ENCODE measurements at places on chromosomes 1 and 21. TPM values are rescaled to one million over a fixed set of nuclear protein-coding genes. Genes with fewer than 3 reads are reported as not detected.

GRCh38 chr1:245512181-245512888 is 357.6 kb downstream of the KIF26B start:
- no peak overlapping the region for H3K4me3 ChIP-seq
- no peak for DNase-seq

Gene CELA3A
- 60.6 TPM for total RNA-seq

Gene RAB42
- 2.2 TPM for total RNA-seq

DNA sequence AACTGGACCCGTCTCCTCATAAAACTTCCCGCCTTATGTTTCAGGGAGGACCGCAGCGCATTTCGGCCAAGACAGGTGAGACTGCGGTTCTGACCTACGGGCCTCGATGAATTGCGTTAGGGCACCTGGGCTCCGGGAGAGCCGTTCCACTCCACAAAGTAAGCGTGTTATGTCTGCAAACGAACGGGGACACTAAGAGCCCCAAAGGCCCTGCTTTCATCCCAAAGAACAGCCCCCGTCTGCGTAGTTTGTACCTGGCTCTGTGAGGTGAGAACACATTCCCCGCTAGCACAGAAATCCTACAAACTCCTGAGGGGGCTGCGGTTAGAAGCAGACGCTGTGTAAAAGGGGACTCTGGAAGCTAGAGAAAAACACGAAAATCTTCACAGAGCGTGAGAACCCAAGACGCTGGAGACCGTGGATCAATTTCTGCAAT is 41.6 kb upstream of the PPIAL4F start:
- DNase-seq = no peak
- no peaks in the 10 kb centered on the region for H3K36me3 ChIP-seq
- H3K4me3 ChIP-seq = peak overlapping the region; percentile 49

DNA sequence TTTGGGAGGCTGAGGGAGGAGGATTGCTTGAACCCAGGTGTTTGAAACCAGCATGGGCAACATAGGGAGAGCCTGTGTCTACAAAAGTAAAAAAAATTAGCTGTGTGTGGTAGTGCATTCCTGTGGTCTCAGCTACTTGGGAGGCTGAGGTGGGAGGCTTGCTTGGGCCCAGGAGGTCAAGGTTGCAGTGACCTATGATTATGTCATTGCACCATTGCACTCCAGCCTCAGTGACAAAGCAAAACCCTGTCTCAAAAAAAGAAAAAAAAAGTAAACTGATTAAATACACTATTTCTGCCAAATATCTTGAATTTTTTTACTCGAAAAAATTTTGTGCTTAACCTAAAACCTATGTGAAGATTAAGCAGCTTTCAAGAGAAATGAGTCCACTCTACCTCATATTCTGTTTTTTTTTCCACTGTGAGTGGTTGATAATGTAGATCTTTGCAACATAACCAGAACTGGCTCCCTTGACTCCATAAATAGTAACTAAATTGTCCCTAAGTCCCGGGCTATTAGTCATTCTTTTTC is 19.4 kb upstream of the ZNF281 start:
- H3K4me1 ChIP-seq = peaks cover 7% of the 10 kb centered on the region
- no peak for DNase-seq
- H3K36me3 ChIP-seq = no peaks in the 10 kb centered on the region
- H3K4me3 ChIP-seq = no peak overlapping the region

- H3K36me3 ChIP-seq = no peaks in the 10 kb centered on the region
- peak within 1 kb of the TSS; percentile 14 for H3K4me3 ChIP-seq
- no peaks in the 10 kb centered on the region for H3K4me1 ChIP-seq
These were observed at the start of gene SLAMF1 for GRCh38 chr1:160646711-160647328. TSS of gene SLAMF1 (minus strand) at chr1:160647044. CDS start at chr1:160646945, 99 bp downstream.

Gene FOXD2
- total RNA-seq = 11.7 TPM

- no peak overlapping the region for H3K27ac ChIP-seq
- no peak overlapping the region for H3K4me3 ChIP-seq
- no peak for DNase-seq
- no peaks in the 10 kb centered on the region for H3K36me3 ChIP-seq
These were observed 228.9 kb downstream of the TNR start for GRCh38 chr1:175514387-175514953.

DNA sequence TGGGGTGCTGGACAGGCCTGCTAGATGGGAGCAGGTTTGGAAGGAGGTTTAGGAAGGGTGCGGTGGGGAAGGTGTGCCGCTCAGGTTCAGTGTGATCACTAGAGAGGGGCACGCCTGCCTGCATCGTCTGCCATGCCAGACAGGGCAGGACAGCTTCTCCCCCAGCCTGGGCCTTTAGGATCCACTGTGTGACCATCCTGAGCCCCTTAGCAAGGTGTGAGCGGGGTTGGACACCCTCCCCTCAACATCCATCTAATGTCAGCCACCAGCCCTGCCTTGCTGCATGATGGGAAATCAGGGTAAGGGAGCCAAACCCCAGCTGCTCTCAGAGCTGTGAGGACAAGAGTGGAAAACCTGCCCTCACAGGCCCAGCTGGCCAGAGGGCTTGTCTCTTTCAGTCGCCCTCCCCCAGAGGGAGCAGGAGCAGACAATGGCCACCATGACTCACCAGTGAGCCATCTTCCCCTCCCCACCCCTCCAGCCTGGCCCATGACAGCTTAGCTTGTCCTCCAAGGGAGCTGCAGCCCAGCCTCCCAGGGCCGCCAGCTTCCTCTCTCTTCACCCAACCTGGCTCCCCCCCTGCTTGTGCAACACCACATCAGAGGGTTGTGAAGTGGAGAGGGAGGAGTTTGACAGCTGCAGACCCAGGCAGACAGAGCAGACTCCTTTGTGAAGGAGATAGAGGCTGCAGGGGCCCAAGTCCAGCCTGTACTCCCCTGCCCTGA is 37.0 kb downstream of the NUAK2 start:
- peak overlapping the region; percentile 69 for H3K27ac ChIP-seq
- H3K27me3 ChIP-seq = no peaks in the 10 kb centered on the region
- no peaks in the 10 kb centered on the region for H3K4me1 ChIP-seq
- H3K36me3 ChIP-seq = no peaks in the 10 kb centered on the region
- no peak overlapping the region for H3K4me3 ChIP-seq

- DNase-seq = no peak
- H3K36me3 ChIP-seq = no peaks in the 10 kb centered on the region
- H3K4me1 ChIP-seq = no peaks in the 10 kb centered on the region
- no peaks in the 10 kb centered on the region for H3K27me3 ChIP-seq
These were observed 102.0 kb upstream of the USP25 start for GRCh38 chr21:15627823-15628222.

GRCh38 chr1:6456800-6457466 is 9.0 kb downstream of the TNFRSF25 start:
- H3K4me1 ChIP-seq = peaks cover 10% of the 10 kb centered on the region
- H3K27me3 ChIP-seq = peaks cover 55% of the 10 kb centered on the region
- H3K27ac ChIP-seq = no peak overlapping the region
- H3K4me3 ChIP-seq = no peak overlapping the region

DNA sequence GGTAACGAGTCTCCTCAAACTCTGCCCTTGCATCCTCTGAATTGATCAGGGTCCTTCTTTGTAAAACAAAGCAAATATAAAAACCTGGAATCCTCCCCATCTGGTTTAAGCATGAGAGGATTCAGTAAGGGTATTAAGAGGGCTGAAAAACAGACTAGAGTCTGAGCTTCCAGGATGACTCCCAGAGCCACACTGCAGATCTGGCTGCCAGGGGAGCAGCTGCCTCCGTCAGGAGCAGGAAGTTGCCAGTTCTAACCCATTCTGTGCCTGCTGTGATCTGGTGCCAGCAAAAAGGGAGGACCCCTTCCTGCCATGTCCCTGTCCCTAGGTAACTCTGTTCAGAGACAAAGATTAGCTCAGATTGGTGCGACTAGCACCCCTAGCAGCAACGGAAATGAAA is 27.5 kb downstream of the SERTAD4 start:
- H3K4me1 ChIP-seq = peaks cover 20% of the 10 kb centered on the region
- no peak for DNase-seq
- H3K27me3 ChIP-seq = no peaks in the 10 kb centered on the region
- no peaks in the 10 kb centered on the region for H3K36me3 ChIP-seq

GRCh38 chr1:109704173-109704572 is 7.9 kb upstream of the GSTM5 start:
- no peak overlapping the region for H3K4me3 ChIP-seq
- no peaks in the 10 kb centered on the region for H3K27me3 ChIP-seq
- H3K36me3 ChIP-seq = no peaks in the 10 kb centered on the region
- no peaks in the 10 kb centered on the region for H3K4me1 ChIP-seq

DNA sequence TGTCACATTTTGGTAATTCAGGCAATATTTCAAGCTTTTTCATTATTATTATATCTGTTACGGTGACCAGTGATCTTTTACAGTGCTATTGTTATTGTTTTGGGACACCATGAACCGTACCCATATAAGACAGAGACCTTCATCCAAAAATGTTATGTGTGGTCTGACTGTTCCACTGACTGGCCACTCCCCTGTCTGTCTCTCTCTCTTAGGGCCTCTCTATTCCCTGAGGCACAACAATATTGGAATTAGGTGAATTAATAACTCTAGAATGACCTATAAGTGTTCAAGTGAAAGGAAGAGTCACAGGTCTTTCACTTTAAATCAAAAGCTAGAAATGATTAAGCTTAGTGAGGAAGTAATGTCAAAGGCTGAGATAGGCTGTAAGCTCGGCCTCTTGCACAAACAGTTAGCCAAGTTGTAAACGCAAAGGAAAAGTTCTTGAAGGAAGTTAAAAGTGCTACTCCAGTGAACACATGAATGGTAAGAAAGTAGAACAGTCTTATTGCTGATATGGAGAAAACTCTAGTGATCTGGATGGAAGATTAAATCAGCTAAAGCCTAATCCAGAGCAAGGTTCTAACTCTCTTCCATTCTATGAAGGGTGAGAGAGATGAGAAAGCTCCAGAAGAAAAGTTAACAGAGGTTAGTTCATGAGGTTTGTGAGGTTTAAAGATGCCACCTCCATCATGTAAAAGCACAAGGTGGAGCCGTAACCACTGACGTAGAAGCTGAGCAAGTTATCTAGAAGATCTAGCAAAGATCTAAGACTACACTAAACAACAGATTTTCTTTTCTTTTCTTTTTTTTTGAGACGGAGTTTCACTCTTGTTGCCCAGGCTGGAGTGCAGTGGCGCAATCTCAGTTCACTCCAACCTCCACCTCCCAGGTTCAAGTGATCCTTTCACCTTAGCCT is 19.7 kb upstream of the DIPK1A start:
- DNase-seq = no peak
- no peaks in the 10 kb centered on the region for H3K36me3 ChIP-seq
- peaks cover 5% of the 10 kb centered on the region for H3K4me1 ChIP-seq
- H3K27me3 ChIP-seq = no peaks in the 10 kb centered on the region
- H3K4me3 ChIP-seq = no peak overlapping the region
- H3K27ac ChIP-seq = no peak overlapping the region

GRCh38 chr21:25911730-25912401 is 177.1 kb downstream of the GABPA start:
- H3K4me1 ChIP-seq = peaks cover 4% of the 10 kb centered on the region
- H3K4me3 ChIP-seq = no peak overlapping the region
- H3K27me3 ChIP-seq = no peaks in the 10 kb centered on the region
- H3K27ac ChIP-seq = no peak overlapping the region
- DNase-seq = no peak

DNA sequence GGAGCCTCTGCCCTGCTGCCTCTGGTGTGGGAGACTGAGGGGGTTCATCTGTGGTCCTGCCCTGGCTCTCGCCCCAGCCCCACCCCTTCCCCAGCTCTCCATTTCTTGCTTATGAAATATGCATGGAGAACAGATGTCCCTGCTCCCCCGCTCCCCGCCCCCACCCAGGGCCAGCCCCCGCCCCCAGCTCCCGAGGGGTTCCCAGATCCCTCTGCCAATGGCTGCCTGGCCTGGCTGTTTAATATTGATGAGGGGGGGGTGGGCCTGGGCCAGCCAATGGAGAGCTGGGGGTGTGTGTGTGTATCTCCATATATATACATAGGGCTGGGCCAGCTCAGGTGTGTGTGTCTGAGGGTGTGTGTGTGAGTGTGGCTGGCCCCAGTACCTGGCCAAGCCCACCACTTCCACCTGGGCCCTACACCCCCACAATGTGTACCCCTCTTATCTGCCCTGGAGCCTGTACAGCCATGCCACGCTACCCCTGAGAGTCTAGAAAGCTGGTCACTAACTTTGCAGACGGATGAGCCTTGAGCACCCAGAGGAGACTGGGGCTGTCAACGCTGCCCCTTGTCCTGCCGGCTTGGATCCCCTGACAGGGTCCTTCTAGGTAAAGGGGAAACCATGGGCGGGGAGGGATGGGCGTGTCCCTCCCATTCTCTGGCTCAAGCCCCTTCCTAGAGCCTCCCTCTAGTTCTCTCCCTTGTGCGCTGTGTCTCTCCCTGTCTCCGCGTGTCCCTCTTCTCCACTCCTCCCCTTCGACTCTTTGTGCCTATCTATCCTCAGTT is at the start of gene NHLH1:
Gene NHLH1 (plus strand): TSS at position 341 of the 785 bp plus-strand sequence. CDS start 3,661 bp downstream, outside the sequence.
- no peaks in the 10 kb centered on the region for H3K36me3 ChIP-seq
- no peaks in the 10 kb centered on the region for H3K27me3 ChIP-seq
- no peak for DNase-seq
- no peak within 1 kb of the TSS for H3K4me3 ChIP-seq

- no peak overlapping the region for H3K4me3 ChIP-seq
- no peak for DNase-seq
- no peaks in the 10 kb centered on the region for H3K36me3 ChIP-seq
- no peaks in the 10 kb centered on the region for H3K27me3 ChIP-seq
- H3K27ac ChIP-seq = no peak overlapping the region
These were observed 200.0 kb downstream of the PTPRU start for GRCh38 chr1:29436181-29436785.

Gene LAX1
- total RNA-seq = 0.90 TPM

Gene RASSF5
- 24.0 TPM for total RNA-seq

Gene GPX7
- 21.4 TPM for total RNA-seq

- no peaks in the 10 kb centered on the region for H3K36me3 ChIP-seq
- H3K4me1 ChIP-seq = no peaks in the 10 kb centered on the region
- no peaks in the 10 kb centered on the region for H3K27me3 ChIP-seq
- no peak overlapping the region for H3K27ac ChIP-seq
- no peak overlapping the region for H3K4me3 ChIP-seq
These were observed 153.9 kb downstream of the KCNH1 start for GRCh38 chr1:210980082-210980481.

Gene PLA2G2C
- not detected for total RNA-seq

DNA sequence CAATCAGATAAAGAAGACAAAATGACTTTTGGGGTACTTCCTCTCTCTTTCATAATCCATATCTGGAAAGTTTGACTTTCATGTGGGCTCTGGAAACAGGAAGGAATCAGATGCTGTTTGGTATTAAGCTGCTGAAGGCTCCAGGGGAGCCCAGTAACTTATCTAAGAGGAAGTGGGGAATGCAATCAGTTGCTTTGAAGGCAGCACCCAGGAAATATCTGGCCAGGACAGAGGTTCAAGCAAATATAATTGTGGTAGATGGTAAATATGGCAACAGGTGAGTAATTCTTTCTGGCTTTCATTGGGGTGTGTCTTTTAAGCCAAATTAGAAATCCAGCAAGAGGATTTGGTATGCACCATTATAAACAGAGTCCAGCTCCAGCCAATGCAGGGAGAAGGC is 44.4 kb downstream of the COLGALT2 start:
- no peaks in the 10 kb centered on the region for H3K4me1 ChIP-seq
- no peak overlapping the region for H3K4me3 ChIP-seq
- no peaks in the 10 kb centered on the region for H3K36me3 ChIP-seq

Gene FMO3
- total RNA-seq = 3.9 TPM

DNA sequence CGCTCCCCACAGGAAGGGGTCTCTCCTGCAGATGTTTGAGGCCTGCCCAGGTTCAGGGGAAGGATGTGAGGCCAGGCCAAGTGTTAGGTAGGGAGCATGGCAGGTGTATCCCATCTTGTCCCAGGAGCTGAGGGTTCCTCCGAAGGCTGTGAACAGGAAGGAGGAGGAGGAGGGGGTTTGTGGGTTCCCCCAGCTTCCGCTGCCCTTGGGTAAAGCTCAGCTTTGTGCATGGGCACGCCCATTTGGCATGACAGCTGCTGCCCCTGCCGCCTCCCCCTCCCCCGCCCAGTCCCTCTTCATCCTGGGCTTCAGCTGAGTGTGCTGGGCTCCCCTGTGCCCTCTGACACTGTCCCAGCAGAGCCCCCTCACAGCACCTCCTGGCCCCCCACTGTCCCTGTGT is 25.5 kb downstream of the TNFRSF8 start:
- H3K36me3 ChIP-seq = no peaks in the 10 kb centered on the region
- no peak overlapping the region for H3K4me3 ChIP-seq
- H3K27ac ChIP-seq = no peak overlapping the region
- peaks cover 3% of the 10 kb centered on the region for H3K4me1 ChIP-seq
- no peaks in the 10 kb centered on the region for H3K27me3 ChIP-seq

Gene PRELP
- 125 TPM for total RNA-seq
